SK-N-SH treated with all-trans-retinoic acid at 6 μM for 48 hours (cell line): ENCODE measurements at places on chromosomes 1 and 21.

DNA sequence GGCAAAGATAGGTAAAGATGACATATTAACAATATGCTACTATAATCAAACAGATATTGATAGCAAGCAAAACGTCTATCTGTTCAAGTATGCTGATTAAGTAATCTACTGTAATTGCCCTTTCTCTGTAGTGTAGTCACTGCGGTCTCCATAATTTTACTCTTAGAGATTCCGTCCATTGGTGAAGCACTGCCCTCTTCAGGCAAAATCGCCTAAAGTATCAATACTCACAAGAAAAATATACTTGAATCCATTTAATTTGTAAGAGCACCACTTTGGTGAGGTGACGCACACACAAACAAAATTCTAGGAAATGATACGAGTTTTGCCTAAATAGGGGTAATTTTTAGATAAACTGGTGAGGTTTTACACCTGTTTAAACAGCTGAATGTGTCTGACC is 434.6 kb upstream of the CHRM3 start:
- ATAC-seq = peak; percentile 46; the same call in 2 of the 3 replicates

DNA sequence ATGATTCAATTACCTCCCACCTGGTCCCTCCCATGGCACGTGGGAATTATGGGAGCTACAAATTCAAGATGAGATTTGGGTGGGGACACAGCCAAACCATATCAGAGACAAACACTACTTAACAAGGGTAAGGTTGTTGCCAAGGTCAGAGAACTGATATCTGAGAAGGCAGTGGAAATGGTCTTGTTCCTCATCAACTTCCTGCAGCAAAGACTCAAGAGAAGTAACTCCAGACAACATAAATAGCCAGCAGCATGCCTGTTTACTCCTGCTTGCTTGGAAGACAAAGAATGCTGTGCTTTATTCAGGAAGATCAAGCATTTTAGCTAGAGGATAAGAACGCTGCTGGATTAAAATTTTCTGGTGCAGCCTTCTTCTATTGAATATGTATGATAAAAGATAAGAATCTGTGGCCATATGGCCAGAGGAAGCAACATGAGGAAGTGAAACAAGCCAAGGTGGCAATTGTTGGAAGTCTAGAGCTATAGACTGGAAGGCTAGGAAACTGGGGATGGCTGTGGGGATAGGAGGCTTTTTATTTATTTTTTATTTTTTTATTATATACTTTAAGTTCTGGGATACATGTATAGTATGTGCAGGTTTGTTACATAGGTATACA is 36.4 kb downstream of the DDAH1 start:
- ATAC-seq = no peak; the same call in 2 of the 3 replicates

GRCh38 chr21:37047079-37047478 is 25.8 kb downstream of the PIGP start:
- no peak for ATAC-seq

- ATAC-seq = no peak
Measured at GRCh38 chr1:86434059-86434458, 10.1 kb downstream of the CLCA2 start.

DNA sequence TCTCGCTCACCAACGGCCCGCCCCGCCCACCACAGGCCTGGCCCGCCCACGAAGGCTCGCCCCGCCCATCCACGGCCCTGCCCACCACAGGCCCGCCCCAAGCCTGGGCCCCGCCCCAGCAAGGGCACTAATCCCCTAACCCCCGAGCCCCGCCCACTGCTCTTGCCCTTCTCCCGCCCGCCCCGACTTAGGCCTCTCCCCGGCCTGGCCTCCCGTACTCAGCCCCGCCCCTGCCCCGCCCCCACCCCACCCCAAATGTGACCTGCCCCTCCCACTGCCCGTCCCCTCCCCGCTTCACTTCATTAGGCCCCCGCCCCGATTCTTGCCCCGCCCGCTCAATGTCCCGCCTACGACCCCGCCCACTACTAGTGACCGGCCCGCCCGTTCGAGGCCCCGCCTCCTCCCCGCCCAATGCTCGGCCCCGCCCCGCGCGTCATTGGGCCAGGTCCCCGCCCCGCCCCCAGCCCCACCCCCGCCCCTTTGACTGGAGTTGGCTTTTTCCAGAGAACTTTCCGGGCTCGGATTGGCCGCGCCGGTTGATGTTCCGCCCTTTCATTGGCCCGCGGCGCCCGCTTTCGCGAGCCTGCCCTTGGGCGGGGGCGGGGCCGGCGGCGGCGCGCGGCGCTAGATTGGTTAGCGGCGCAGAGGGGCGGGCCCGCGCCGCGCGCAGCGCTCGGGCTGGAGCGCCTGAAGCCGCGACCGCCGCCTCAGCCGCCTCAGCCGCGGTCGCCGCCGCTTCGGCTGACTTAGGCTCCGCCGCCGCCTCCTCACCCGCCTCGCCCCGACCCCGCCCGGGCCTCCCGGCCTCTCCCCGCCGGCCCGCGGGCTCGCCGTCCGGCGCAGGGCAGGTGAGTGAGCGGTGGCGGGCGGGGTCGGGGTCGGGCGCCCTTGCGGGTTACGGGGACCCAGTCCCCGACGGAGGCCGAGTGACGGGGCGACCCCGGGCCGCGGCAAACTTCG is at the start of gene PCBP3:
PCBP3 (plus strand) TSS at position 705 of the 960 bp plus-strand sequence. CDS start 206,361 bp downstream, outside the sequence.
- ATAC-seq = peak; percentile 91

- ATAC-seq = no peak
Measured at GRCh38 chr21:33505833-33506232, 14.3 kb upstream of the DNAJC28 start.

DNA sequence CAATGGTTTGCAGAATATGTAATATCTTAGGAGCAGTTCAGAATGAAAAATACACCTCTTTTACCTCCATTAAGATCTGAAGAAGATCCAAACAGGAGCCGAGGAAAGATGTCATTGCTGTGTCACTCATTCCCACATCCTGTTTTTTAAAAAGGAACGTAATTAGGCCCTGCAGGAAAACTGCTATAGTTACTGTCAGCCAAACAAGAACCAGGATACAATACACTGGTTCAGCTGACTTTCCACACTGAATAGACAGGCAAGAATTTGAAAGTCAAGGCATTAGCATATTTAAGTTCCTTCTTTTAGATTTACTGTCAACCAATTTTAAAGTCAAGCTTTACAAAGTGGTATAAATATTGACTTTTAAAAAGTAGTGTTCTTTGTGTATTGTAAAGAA is 63.8 kb downstream of the IARS2 start:
- ATAC-seq = no peak
